ENCODE measurements at places on chromosomes 7 and 10.

DNA sequence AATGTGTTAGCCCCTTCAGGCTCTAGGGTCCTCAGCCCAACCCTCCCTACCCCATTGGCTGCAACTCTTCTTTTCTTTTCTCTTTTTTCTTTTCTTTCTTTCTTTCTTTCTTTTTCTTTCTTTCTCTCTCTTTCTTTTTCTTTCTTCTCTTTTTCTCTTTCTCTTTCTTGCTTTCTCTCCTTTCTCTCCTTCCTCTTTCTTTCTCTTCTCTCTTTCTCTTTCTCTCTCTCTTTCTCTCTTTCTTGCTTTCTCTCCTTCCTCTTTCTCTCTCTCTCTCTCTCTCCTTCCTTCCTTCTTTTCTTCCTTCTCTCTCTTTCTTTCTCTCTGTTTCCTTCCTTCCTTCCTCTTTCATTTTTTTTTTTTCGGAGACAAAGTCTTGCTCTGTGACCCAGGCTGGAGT is 458.9 kb downstream of the TYW1 start:
- DNase-seq, result no peak

DNA sequence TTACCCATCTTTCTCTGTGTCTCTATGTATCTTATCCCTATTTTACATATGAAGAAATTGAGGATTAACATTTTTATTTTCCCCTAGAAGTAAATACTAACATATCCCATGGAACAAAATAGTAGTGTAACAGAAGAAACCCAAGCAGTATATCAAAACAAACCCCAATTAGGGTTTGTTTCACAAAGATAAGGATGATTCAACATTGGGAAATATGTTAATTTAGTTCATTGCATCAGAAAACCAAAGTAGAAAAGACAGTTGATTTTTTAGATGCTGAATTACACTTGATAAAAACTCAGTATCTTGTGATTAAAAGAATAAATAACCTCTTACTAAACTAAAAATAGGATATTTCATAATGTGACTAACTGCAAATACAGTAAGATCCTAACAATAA is 87.8 kb downstream of the GLCCI1 start:
- peak; percentile 23 for DNase-seq

- DNase-seq, result no peak
Measured at GRCh38 chr7:150855046-150855445, 2.7 kb downstream of the AOC1 start.

DNA sequence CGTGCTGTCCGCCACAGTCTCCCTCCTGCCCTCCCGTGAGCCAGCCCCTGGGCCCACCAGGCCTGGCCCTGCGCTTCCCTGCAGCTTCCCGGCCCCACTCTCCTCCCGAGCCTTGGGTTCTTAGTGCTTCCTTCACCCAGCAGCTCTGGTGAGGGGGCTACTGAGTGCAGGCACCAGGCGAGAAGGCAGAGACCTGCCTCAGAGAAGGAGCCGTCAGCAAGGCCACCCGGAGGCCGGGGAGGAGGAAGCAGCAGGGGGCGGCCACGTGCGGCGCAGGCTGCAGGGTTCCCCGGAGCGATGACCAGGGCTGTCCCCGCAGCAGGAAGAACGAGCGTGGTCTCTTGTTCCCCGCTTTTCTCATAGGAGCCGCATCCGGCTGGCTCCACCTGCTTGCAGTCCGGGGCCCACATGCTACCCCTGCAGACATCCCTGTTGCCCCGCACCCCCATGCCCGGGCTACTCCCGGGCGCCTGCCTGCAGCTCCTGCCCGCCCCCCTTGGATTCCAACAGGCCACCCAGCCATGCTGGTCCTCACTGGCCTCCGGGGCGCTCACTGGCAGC is 20.5 kb downstream of the YKT6 start:
- no peak for DNase-seq

DNA sequence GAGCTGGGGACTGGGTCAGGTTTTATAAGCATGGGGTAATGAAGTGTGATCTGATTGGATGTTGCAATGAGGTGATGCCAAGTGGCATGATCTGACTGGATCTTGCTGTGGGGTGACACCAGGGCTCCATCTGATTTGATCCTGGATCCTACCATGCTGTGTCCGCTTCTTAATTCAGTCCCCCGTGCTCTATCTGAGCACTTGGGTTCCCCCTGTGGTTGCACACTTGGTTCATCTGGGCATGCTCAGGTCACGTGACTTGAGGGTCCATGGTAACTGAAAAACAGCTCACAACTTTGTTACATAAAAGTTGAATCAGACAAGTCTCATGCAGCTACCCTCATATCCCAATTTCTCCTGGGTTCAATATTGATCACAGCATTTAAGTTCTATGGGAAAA is 448.6 kb upstream of the NRP1 start:
- no peak for DNase-seq

DNA sequence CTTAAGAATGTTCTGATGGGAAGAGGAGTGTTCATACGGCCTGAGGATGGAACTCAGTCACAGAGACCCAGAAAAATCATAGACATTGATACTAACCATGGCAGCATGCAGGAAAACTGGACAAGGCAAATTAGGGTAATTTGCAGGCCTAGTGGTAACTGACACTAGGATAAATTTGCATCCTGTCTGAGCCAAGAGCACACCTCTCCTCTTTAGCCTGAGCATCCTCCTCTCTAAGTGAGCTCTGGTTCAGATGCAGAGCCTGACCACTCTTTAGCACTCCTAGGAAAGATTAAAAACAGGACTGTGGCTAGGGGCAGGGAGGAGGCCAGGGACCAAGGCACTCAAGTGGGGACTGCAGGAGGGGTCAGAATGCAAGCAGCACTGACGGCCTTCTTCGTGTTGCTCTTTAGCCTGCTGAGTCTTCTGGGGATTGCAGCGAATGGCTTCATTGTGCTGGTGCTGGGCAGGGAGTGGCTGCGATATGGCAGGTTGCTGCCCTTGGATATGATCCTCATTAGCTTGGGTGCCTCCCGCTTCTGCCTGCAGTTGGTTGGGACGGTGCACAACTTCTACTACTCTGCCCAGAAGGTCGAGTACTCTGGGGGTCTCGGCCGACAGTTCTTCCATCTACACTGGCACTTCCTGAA is at the start of gene TAS2R41:
Gene TAS2R41, plus strand, starts transcription at position 373 of the 650 bp plus-strand sequence. Its CDS starts 0 bp downstream, at position 373.
- no peak for DNase-seq

- no peak for DNase-seq
Measured at GRCh38 chr10:44651834-44652233, 259.3 kb upstream of the TMEM72 start.

GRCh38 chr7:47666164-47666862 is 84.4 kb upstream of the TNS3 start:
- DNase-seq, result no peak

DNA sequence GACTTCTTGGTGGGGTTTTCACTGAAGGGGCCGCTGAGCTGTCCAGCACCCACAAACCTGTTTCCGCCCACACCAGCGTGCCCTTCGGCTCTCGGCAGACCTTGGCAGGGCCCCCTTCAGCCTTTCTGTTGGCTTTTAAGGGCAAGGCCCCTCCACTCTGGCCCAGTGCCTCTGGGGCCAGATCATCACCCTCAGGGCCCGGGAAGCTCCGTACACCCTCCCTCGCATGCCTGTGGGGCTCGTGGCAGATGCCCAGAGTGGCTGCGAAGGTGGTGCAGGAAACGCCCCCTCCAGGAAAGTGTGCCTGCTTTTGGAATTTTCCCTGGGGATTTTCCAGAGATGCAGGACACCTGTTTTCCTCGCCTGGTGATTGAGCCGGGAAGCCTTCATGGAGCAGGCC is 7.0 kb downstream of the LHPP start:
- no peak for DNase-seq

- DNase-seq, result no peak
Measured at GRCh38 chr7:67402280-67402679, 405.6 kb downstream of the TYW1 start.

DNA sequence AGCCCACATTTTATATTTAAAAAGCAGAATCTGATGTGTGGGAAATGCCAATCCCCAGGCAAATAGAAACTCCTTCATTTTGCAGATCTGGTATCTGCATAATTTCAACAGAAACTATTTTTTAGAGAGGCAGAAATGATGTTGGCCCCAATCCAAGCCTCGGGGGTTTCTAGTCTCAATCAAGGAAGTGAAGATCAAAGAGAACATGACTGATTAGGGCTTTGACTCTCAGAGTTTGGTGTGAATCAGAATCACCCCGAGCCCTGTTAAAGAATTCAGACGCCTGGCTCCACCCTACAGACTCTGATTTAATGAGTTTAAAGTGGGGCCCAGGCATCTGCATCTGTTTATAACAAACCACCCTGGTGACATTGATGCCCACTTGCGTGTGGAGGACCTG is 36.7 kb upstream of the UBE2H start:
- peak; percentile 34 for DNase-seq

GRCh38 chr7:124713086-124713485 is 52.5 kb downstream of the GPR37 start:
- no peak for DNase-seq

DNA sequence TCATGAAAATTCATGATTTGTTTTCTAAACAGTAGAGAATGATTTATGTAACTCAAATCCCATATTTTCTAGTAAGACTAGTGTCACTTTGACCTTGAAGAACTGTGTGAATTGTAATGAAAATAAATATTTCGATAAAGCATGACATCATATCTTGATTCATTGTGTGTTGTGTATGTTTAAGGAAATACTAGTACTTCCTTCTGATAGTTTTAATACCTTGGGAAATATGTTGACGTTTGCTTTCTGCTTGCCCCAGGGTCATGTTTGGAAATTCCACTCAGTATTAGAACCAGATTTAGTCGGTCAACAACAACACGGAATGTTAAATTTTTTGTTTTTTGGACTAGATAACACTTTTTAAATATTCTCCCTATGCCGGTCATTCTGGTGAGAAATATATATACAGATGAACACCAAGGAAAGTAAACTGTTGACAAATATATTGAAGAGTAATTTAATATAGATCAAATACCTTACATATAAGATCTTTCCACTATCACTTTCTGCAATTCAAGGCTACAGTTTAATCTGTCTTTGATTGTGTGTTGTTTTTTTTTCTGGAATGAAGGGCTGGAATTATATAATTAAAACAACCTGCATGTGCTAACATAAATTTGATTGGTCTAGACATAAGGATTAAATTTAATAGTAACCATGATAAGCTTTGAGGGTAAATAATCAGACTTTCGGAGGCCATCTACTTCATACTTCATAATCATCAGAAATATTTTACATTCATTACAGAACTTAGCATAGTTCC is 126.2 kb downstream of the MDFIC start:
- DNase-seq, result no peak

GRCh38 chr7:55189146-55189766 is 170.4 kb downstream of the EGFR start:
- DNase-seq, result no peak

GRCh38 chr10:66625709-66626590 is 299.9 kb upstream of the LRRTM3 start:
- DNase-seq, result no peak

GRCh38 chr7:158517571-158517970 is 70.1 kb downstream of the PTPRN2 start:
- no peak for DNase-seq

- DNase-seq, result no peak
Measured at GRCh38 chr7:134703782-134704181, 57.1 kb downstream of the BPGM start.

DNA sequence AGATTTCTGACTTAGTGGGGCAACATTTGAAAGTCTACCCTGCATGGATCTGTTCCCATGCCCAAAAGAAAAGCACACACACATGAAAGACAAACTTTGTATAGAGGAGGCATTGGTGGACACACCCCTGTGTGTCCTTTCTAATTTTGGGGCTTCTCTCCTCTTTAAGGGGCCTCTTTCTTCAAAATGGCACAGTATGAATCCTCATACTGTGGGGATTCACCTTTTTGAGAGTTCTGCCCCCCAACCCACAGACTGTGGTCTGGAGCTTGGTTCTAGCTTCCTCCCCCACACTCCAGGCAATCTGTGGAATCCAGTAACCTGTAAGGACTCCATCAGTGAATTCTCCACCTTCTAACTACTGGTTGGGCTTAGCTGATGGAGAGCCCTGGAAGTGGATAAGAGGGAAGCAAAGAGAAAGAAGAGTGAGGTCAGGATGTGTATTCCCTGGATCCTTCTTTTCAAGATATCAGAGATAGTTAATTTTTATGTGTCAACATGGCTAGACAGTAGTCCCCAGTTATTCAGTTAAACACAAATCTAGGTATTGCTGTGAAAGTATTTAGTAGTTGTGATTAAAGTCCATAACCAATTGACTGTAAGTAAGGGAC is 32.4 kb upstream of the CDK6 start:
- no peak for DNase-seq

DNA sequence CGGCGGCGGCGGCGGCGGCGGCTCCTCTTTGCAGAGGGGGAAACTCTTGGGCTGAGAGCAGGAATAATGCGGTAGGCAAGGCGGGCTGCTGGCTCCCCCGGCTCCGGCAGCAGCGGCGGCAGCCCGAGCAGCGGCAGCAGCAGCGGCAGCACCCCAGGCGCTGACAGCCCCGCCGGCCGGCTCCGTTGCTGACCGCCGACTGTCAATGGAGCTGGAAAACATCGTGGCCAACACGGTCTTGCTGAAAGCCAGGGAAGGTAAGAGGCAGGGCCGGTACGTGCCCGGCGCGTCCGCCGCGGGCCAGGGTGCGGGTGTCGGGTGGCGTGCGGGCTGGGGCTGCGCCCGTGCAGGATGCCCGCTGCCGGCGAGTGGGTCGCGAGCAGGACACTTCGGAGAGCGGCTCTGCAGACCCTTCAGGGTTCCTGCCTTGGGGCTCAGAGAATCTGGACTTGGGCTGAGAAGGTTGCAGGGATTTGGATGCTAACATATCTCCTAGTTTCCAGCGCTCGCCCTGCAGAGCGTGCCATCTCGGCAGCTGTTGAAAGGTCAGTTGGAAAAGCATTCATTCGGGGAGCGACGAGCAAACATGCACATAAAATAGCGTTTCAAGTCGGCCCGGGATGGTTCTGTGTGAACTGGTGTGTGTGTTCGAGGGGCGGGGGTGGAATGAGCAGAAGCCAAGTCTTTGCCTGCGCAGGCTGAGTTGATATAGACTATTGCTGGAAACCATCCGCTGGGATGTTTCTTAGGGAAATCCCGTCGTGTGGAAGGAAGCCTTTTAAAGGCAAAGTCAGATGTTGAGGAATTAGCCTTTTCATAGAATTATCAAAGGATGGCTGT is 562 bp downstream of the GRK5 start:
- DNase-seq, result no peak
